ENCODE measurements at places on chromosomes 4 and X. TPM values are rescaled to one million over a fixed set of nuclear protein-coding genes. Genes with fewer than 3 reads are reported as not detected.

Gene CT45A3
- not detected for total RNA-seq

Gene MAGEA1
- total RNA-seq, result not detected

Gene XKRX
- not detected for total RNA-seq

Gene XAGE2
- not detected for total RNA-seq

Gene AFP
- not detected for total RNA-seq

Gene ANXA10
- not detected for total RNA-seq

Gene ACE2
- 0.33 TPM for total RNA-seq

Gene AR
- total RNA-seq, result 9.1 TPM

Gene CSAG3
- total RNA-seq, result not detected

Gene PLXNB3
- 13.2 TPM for total RNA-seq

Gene RASL11B
- 0.36 TPM for total RNA-seq

Gene XAGE1A
- total RNA-seq, result not detected

Gene PDE5A
- 138 TPM for total RNA-seq

Gene MAGEE2
- total RNA-seq, result 0.36 TPM

Gene GAGE12C
- total RNA-seq, result not detected

Gene ATG4A
- 5.0 TPM for total RNA-seq

Gene TEX13D
- total RNA-seq, result not detected

Gene CD38
- total RNA-seq, result 2.2 TPM

Gene PRR32
- not detected for total RNA-seq

Gene FAT1
- 144 TPM for total RNA-seq

Gene DKC1
- 18.2 TPM for total RNA-seq

Gene TMEM144
- total RNA-seq, result 6.1 TPM

Gene GPR34
- total RNA-seq, result 10.7 TPM

Gene STOX2
- 5.0 TPM for total RNA-seq

Gene DCAF4L1
- 1.1 TPM for total RNA-seq

Gene RAB40AL
- 3.6 TPM for total RNA-seq

Gene KLHL13
- total RNA-seq, result 12.3 TPM

Gene TKTL2
- not detected for total RNA-seq

Gene GAGE13
- not detected for total RNA-seq

Data from sigmoid colon (tissue), 7 donors.